ENCODE measurements at places on chromosomes 13 and 19. TPM values are rescaled to one million over a fixed set of nuclear protein-coding genes. Genes with fewer than 3 reads are reported as not detected.

DNA sequence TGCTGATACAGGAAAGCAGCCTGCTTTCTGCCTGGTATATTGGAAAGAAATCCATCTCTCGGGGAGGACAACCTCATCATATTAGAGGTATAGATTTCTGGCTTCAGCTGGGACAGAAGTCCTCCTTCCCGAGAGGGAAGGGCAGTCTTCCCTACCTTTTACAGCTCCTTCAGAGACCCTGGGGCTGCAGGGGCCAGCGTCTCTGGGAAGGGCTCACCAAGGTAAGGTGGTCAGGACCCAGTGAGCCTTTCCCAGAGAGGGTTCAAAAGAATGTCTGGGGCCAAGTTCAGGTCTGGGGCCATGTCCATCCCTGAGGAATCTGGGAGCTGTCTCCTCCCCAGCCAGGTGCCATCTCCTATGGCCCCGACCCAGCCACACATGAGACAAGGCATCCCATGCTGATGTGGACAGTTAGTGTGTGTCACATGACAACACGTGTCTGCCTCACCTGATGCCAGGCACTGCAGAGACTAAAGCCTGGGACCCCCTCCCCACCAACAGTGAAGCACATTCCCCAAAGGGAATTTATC lies 136.4 kb downstream of the URI1 start:
- DNase-seq = peak; percentile 31

GRCh38 chr13:96700657-96701056 lies 293.6 kb downstream of the OXGR1 start:
- DNase-seq = no peak

DNA sequence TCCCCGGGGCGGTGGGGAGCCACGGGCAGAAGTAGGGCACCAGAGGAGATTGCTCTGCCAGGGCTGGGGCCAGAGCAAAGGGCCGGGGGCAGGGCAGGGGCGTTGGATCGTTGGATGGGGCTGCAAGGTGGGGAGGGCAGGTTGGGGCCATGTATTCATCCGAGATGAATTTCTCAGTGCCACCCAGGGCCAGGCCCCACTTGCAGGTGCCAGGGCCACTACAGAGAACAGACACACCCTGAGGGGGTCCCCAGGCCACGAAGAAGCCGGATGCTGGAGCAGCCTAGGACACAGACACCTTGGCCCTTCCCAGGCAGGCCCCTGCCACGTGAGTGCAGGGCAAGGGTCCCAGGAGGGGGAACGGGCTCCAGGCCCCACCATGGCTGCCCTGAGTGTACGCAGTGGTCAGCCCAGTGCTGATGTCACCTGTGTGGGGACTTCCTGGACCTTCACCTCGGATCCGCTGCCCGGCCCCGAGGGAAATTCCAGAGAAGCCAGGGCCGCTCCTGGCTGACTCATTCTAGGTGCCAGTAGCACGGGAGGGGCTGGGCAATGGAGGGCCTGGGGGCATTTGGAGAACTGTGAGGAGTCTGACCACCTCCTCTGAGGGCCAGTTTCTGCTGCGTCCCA lies 9.6 kb upstream of the SBNO2 start:
- DNase-seq = no peak

- no peak for DNase-seq
These were observed 9.9 kb downstream of the PLPP2 start for GRCh38 chr19:281156-281853.

DNA sequence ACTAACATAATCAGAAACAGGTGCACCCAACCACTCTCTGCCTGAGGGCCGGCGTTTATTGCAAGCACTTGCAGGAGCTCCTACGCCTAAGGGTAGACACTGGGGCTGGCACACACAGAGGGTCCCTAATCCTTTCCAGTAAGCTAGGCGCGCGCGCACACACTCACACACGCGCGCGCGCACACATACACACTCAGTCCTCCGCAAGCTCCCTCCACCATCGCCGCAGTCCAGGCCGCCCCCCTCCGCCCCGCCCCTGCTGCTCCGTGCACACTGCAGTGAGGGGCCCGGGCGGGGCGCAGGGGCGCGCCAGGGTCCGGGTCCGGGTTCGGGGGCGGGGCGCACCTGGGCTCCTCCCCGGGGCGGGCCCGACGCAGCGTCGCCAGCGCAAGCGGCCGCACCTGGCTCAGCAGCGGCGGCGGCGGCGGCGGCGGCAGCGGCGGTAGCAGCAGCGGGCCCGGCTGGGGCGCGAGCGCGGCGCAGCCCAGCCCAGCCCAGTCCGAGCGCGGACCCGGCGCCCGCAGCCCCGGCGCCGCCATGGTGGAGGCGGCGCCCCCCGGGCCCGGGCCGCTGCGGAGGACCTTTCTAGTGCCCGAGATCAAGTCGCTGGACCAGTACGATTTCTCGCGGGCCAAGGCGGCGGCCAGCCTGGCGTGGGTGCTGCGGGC lies at the start of gene CAMSAP3:
CAMSAP3 (plus strand) TSS at position 398 of the 668 bp plus-strand sequence; CDS start at position 538, 140 bp downstream.
- no peak for DNase-seq

DNA sequence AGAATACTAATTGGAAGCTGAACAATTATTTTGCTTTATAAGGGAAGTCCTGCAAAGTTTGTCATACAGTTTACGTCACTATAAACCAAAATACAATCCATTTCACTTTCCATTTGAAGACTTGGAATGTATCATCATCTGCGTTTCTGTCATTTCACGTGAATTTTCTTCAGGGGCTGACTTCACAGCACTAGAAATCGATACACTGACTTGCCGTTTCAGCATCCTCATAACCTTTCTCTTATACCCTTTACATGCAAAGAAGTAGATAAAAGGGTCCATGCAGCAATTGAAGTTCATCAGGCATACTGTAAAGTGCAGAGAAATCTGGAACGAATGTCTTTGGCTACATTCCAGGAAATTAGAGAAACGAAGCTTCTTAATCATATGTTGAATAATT lies 12.2 kb downstream of the GPR183 start:
- no peak for DNase-seq

DNA sequence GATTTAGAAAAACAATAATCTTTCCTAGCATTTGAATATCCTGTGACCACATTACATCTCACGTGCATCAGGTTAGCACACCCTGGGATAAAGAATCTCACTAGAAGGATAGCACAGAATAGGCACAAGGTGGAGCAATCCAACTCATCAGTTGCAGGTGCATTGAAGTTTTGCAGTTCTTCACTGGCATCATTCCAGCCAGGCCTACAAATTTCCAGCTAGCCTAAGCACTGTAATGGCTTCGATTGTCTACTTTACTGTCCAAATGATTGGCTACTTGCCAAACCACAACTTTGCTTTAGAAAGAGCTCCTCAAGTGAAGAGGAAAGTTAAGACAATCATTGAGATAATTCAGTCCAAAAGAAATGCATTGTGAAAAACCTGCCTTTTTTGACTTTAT lies 89.5 kb downstream of the SPRY2 start:
- no peak for DNase-seq

DNA sequence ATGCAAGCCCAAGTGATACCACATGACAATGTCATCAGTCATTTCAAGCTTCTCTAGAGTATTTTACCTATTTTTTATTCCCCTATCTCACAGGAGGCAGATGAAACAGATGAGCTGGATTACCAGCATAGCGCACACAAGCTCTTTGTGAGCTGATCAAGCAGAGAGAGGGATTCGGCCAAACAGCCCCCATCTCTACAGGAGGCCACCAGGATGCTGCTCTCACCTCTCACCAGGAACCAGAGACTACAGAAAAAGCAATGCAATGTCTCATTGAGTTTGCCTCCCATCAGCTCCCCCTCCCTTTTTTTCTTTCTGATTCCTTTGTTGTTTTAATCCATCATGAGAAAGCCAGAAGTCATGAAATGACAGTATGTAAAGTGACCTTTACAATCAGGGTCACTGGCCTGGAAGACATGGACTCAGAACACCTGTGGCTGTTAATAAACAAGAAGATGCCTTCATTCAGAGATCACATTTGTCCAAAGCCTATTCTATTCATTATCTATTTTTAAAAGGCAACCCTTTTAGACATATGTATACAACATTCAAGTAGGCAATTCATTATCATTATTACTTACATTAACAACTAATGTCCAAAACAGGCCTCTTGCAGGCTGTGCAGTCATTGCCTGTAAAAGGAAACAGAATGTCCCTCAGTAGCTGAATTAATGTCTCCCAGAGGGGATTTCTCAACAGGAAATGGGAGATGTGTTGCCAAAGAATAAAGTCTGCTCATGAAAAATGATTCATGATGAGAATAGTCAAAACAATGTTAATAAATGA lies 656.6 kb downstream of the TBC1D4 start:
- no peak for DNase-seq

- DNase-seq = no peak
These were observed 48.7 kb downstream of the CCNE1 start for GRCh38 chr19:29860492-29860891.

DNA sequence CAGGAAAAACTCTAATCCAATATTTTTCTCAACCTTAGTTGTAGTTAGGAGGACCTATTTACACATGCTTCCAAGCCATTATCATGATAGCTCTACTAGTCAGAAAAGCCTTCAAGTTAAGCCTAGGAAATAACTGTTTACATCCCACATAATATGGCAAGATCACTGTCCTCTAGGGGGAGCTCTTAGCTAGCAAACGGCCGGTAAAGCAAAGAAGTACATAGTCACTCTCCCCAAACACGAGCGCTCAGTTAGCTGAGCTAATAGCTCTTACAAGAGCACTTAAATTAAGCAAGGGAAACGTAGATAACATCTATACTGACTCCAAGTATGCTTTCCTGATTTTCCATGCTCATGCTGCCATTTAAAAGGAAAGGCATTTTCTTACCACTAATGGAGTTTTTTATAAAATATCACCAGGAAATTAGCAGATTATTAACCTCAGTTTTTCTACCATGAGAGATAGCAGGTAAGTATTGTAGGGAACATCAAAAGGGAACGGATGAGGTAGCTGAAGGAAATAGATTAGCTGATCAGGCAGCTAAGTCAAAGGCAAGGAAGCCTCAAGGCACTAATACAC lies 100.6 kb upstream of the PABPC3 start:
- no peak for DNase-seq

The NLRP5 gene
- not detected for total RNA-seq

The HCST gene
- 14.3 TPM for total RNA-seq

The ZNF471 gene
- 22.2 TPM for total RNA-seq

The FGF22 gene
- total RNA-seq = 3.2 TPM

The RHPN2 gene
- 4.5 TPM for total RNA-seq

Data from sciatic nerve (tissue), 2 donors.